ENCODE measurements at places on chromosomes 2 and 18.

DNA sequence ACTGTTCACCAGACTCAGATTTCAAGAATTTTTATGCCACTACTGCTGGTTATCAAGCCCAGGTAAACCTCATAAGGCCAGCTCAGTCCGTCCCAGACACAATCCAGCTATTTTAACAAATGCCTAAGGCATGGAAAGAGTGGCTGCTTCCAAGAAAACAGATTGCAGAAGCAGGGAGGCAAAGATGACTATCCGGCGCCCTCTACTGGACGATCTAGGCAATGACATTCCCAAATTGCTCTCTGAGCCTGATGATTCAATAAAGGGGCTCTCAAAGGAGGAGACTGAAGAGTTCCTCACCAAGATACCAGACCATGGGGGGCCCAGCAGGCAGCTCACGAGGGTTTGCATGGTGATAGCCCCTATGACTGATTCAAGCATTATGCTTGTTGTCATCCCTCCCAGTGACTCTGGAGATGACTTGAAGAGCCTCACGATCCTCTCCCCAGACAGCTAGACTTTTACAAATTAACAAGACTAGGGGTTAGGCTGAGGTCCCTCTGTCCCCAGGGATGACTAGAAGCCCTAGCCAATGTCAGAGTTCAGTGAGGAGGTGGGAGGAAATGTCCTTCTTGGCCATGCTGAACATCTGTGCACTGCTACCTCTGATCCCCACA, 25.0 kb downstream of the SERPINB8 start:
- no peak for DNase-seq

DNA sequence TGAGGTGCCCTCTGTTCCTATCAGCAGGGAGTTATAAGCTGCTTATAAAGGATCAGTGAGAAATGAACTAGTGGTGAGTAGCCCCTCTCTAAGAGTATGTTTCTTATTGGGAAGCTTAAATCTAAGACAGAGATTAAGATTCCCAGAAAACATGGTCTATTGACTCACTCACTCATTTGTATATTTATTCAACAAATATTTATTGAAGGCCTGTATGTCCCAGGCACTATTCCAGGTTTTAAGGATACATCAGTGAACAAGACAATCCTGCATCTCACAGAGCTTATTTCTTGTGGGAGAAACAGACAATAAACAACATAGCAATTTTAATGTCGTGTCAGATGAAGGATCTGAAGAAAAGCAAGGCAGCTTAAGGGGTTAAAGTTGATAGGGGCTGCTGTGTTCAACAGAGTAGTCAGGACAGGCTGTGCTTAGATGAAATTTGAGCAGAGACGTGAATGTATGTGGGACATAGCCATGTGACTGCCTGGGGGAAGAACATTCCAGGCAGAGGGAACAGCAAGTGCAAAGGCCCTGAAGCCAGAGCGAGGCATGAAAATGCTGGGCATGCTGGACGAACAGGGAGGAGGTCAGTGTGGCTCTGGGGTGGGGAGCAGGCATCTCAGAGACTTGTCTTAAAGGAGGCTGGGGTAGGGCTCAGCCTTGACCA, 14.8 kb upstream of the PSD4 start:
- DNase-seq: no peak

DNA sequence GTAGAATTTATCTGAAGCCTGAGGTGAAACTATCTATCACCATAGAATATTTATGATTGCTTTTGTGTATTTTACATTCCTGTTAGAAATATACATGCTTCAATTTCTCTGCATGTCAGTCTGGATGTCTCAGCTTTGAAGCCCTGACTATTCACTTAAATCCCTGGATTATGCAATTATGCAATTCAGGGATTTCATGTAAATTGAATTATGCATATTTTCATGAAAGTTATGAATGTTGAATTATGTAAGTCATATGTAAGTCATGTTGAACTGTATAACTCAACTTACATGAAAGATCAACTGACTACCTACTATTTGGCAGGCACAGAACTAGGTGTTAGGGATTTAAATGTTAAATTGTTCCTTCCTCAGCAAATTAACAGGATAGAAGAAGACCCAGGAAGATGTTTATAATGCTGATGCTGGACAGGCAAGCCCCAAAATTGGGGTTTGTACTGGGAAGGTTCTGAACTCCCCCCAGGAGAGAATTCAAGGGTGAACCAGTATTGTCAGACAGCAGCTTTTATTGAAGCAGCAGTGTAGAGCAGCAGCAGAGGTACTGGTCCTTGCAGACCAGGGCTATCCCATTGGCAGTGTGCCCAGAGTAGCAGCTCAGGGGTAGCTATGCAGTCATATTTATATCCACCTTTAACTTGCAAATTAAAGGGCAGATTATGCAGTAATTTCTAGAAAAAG, 236.5 kb downstream of the ZNF804A start:
- DNase-seq: no peak

DNA sequence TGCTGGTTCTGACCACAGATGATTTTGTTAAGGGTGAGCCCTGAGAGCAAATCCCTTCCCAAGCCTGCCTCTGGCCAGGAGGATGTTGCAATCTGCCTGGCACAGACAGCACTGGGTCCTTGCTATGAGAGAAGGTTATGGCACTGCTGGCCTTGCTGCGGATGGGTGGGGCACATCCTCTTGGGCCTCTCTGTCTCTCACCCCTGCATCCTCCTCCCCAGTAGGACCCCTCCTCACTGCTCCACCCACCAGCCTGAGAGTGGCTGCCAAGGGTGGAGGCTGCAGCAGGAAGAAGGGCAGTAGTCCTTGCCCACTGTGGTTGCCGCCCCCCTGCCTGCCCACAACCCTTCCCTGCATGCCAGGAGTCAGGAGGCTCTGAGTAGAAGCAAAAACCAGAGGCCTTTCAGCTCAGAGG, 180.9 kb downstream of the ZBTB7C start:
- DNase-seq: no peak

DNA sequence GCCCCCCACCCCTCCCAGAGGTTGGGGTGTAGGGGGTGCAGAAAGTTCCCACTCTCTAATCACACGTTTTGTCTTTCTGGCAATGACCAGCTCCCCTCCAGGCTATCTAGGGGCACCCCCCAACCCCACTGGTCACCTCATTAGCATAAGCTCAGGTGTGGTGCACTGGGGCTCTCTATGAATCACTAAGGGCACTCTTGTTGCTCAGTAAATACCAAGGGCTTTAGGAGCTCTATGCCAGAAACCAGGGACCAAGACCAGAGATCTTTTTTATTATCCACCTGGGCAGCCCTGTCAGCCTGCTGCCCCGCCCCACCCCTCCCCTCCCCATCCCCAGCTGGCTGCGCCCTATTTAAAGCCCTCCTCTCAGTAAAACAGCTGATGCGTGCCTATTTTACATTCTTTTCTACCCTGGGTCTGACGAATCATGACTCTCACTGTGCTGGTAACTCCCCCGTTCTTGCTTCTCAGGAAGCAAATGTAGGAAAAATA, 24.3 kb downstream of the NCK2 start:
- DNase-seq: no peak
